Stimulated activated CD8-positive, alpha-beta memory T cell treated with anti-CD3 and anti-CD28 coated beads, Interleukin-15, amount 100 ng/mL, for 4 hours (primary cell): ENCODE measurements at places on chromosomes 4 and X.

DNA sequence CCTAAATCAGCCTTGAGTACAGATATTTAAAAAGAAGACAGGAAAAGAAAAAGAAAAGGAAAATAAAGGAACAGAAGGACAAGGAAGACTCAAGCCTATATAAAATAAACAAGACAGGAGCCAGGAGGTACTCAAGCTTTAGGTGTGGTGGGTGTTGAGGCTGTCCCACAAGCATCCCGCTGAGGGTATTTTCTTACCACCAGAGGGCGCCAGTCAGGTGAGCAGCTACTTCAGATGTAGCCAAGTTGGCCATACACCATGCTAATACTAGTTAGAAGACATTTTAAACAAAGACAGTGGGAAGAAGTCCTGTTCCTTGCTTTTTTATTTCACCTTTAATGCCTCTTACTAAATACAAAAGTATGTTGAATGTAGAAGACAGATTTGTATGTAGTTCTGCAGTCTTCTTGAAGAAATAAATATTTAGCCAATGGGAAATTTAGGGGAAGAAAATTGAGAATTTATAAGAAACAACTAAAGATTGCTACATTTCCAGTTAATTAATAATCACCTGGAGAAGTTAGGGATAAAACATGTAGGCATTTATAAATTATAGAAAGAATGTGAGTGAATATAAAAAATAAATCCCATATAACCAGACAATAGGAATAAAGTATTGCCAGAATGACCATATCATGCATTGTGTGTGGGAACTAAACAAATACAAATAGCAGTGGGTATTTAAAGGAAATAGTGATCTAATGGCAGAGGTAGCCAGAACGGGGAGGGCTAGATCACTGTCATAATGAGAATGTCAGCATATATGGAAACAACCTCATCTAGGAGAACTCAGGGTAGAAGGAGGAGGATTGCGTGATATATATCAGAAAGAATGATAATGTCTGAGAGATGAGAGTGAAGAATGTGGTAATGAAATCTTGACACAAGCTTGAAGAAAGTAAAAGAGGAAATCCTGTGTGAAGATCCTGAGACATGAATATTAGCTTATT lies 71.0 kb downstream of the MTHFD2L start:
- DNase-seq, result peak; percentile 50

GRCh38 chr4:115325836-115326235 lies 212.4 kb upstream of the NDST4 start:
- no peak for DNase-seq

GRCh38 chrX:71195964-71196649 lies 26.9 kb upstream of the GJB1 start:
- DNase-seq, result no peak

DNA sequence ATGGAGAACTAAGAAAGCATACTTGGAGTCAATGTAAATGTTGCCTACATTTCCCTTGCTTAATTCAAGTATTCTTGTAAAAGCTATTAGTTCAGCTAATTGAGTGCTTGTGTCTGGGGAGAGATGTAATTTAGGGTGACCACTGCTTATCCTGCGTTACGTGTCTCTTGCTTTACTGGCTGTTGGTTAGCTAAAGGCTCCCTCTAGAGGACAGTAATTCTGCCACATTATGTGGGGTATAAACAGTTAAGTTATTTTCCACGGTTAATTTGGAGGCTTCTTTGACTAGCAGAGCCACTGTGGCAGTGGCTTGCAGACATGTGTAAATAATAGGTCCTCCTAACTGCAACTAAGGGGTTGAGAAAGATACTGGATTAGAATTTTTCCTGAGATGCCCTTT lies 25.3 kb upstream of the NAF1 start:
- no peak for DNase-seq

- no peak for DNase-seq
These were observed 253.2 kb upstream of the CENPE start for GRCh38 chr4:103451341-103451740.
